ENCODE measurements at places on chromosomes 4 and X.

DNA sequence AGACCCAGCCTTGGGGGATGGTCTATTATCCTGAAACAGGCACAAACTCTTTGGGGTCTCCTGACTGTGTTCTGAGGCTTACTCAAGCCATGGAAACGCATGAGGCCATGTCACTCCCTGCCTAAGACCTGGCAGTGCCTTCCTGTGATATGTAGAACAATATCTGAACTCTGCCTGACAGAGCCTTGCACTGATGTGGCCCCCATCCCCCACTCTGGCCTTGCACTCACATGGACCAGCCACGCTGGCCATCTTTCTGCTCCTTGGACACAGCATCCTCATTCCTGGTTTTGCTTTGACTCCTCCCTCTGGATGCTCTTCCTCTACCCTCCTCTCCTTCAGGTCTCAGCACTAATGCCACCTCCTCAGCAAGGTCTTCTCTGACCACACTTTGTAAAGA, 100.2 kb downstream of the SCD5 start:
- DNase-seq: no peak

GRCh38 chr4:123299212-123299691, 97.3 kb upstream of the SPRY1 start:
- DNase-seq: no peak

GRCh38 chr4:139950568-139950967, 203.4 kb downstream of the MAML3 start:
- no peak for DNase-seq

- DNase-seq: no peak
Observed at GRCh38 chrX:19772096-19772821, 115.1 kb downstream of the SH3KBP1 start.

- no peak for DNase-seq
Observed at GRCh38 chr4:146833530-146833929, 112.1 kb downstream of the TTC29 start.

GRCh38 chrX:22202251-22202650, 70.5 kb upstream of the CBLL2 start:
- DNase-seq: no peak

DNA sequence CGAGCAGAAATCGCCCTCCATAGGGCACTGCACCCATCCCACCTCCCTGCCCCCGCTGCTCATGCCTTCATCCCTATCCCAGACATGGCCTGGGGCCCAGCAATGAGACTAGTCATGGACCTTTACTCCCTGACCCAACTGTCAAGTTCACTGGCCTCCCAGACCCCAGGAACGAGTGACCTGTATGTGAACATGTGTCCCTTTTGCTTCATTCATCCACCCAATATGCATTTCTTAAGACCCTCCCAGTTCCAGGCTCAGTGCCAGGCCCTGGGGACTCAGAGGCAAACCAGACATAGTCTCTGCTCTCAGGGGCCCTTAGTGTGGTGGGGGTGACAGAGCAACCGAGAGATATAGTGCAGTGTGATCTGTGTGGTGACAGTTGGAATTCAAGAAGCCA, 67.0 kb downstream of the EFNB1 start:
- no peak for DNase-seq

- DNase-seq: no peak
Observed at GRCh38 chrX:39676434-39676833, 421.3 kb downstream of the BCOR start.

- no peak for DNase-seq
Observed at GRCh38 chrX:104195489-104196084, 29.3 kb downstream of the FAM199X start.

GRCh38 chrX:153456161-153456560, 10.3 kb upstream of the TREX2 start:
- no peak for DNase-seq

DNA sequence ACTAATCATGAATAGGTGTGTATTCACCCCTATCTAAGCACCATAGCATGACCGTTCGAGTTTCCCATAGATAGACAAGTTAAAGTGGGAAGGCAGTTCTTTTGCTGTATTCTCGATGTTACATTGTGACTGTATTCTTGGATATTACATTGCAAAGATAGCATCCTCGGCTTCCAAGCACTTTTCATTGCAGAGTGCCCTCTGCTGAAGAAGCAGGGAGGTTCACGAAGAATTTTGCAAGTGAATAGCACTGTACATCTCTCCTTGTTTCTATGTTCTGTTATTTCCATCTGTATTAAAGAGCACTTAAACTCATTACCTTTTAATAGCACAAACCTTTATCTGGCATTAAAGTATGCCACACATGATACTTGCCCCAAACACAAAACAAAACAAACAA, 426.7 kb upstream of the ARX start:
- no peak for DNase-seq

- DNase-seq: no peak
Observed at GRCh38 chrX:48196745-48197201, at the start of gene SSX5. SSX5 (minus strand) TSS chrX:48196795; CDS start chrX:48195358, 1,437 bp downstream.

All from vagina (tissue), 2 donors.